ENCODE measurements at places on chromosomes 5 and 9.

GRCh38 chr5:65076251-65076869 is 307.6 kb downstream of the CWC27 start:
- peak; percentile 81 for DNase-seq

GRCh38 chr5:168696611-168697010 is 117.4 kb upstream of the PANK3 start:
- DNase-seq = no peak

DNA sequence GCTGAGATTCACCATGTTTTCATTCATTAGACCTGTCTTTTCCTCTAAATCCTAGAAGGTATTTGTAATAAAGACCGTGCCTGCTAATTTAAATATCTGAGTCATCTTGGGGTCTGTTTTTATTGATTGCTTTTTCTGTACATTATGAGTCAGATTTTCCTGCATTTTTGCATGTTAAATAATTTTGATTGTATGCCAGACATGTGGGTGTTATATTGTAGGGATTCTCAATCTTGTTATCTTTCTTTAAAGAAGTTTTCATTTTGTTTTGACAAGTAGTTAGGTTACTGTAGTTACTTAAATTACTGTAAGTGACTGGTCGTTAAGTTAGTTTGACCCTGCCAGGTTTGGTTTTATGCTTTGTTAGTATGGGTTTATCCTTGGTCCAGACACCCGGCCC is 35.1 kb downstream of the EXOSC2 start:
- no peak for DNase-seq

GRCh38 chr9:127853312-127854183 is 910 bp downstream of the ENG start:
- no peak for DNase-seq

DNA sequence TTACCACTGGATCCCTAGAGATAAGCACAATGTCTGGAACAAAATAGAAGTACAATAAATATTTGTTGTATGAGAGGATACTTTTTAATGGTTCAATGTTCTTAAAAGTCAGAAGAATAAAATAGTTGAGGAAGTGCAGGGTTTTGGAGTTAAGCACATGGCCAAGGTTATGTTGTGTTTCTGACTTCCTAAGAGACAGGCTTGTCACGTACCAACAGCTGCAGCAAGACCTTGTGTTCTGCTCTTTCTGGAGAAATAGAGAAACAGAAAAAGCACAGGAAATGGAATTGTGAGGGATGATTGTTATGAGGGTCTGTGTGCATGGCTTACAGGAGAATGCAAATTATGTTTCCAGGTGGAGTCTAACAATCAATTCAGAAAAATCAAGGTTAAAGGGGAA is 12.9 kb downstream of the CARTPT start:
- no peak for DNase-seq

GRCh38 chr9:92723299-92723625 is 41.4 kb downstream of the BICD2 start:
- no peak for DNase-seq

DNA sequence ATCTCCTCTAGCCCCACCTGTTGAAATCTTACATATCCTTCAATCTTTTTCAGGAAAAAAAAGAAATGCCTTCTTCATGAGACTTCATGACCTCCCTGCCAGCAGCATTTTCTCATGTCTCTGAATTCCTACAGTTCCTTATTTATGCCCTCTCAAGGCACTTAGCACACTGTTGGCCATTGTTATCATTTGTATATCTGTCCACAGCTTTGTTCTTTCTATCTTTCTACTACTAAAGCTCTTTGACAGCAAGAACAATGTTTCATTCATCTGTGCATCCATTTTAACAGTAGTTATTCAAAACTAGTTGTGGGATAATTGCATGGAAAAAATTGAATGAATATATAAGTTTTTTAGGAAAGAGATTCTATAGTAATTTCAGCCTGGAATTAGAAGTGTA is 20.9 kb upstream of the GZMA start:
- DNase-seq = no peak

GRCh38 chr5:61020415-61020814 is 75.4 kb downstream of the NDUFAF2 start:
- no peak for DNase-seq

- no peak for DNase-seq
These were observed 209.0 kb downstream of the CWC27 start for GRCh38 chr5:64977779-64978178.

DNA sequence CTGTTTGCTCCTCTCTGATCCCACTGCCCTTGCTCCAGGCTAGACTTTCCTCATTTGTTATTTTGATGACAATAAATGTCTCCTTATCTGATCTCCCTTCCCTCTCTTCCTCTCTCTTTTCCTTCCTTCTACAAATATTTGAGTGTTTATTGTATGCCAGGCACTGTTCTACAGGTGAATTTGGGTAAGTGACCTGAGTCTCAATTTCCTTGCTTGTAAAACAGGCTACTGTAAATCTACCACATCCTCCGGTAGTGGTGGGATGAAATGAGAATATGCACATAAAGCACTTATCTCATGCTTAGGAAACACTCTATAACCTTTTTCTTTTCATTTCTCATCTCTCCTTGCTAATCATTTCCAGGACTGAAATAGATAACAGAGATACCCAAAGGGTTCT is 86.4 kb downstream of the HMHB1 start:
- DNase-seq = no peak

GRCh38 chr5:21574961-21575360 is 1278.2 kb downstream of the CDH12 start:
- DNase-seq = no peak

GRCh38 chr9:91034976-91035824 is 233.6 kb downstream of the SYK start:
- DNase-seq = no peak

- DNase-seq = no peak
These were observed 974 bp downstream of the CCDC69 start for GRCh38 chr5:151222790-151223446.

GRCh38 chr9:79570448-79571308 is 1.1 kb upstream of the TLE4 start:
- DNase-seq = no peak

GRCh38 chr9:114386361-114386885 is 1.4 kb downstream of the AKNA start:
- no peak for DNase-seq

DNA sequence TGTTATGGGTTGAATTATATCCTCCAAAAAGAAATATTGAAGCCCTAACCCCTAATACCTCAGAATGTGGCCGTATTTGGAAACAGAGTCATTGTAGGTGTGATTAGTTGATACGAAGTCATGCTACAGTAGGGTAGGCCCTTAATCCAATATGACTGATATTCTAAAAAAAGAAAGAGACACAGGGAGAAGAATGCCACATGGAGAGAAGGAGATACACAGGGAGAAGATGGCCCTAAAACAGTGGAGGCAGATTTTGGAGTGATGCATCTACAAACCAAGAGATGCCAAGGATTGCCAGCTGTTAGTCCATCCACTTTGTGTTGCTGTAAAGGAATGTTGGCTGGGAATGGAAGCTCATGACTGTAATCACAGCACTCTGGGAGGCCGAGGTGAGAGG is 21.3 kb downstream of the ARRDC3 start:
- no peak for DNase-seq

DNA sequence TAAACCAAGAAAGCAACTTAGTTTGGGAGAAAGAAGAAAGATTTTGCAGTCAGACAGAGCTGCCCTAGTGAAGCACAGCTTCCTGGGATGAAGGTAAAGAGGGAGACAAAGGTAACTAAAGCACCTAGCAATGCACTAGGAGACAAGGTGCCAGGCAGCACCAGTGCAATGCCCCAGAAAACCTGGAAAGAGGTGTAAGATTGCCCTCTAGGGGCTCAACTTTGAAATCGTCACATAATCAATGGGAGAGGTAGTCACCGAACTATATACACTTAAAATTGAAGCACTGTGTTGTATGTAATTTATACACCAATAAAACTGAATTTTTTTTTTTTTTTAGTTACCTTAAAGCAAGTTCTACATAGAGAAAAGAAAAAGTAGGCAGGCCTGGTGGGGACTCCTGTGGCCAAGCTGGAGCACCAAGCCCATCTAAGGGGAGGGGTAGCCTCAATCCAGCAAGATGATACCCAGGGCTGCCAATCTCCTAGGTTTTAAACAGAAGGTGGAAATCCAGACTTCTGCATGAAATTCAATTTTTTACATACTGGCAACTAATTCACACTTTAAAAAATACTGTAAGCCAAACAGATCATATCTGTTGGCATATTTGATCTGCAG is 48.2 kb downstream of the CDK5RAP2 start:
- DNase-seq = peak; percentile 4

DNA sequence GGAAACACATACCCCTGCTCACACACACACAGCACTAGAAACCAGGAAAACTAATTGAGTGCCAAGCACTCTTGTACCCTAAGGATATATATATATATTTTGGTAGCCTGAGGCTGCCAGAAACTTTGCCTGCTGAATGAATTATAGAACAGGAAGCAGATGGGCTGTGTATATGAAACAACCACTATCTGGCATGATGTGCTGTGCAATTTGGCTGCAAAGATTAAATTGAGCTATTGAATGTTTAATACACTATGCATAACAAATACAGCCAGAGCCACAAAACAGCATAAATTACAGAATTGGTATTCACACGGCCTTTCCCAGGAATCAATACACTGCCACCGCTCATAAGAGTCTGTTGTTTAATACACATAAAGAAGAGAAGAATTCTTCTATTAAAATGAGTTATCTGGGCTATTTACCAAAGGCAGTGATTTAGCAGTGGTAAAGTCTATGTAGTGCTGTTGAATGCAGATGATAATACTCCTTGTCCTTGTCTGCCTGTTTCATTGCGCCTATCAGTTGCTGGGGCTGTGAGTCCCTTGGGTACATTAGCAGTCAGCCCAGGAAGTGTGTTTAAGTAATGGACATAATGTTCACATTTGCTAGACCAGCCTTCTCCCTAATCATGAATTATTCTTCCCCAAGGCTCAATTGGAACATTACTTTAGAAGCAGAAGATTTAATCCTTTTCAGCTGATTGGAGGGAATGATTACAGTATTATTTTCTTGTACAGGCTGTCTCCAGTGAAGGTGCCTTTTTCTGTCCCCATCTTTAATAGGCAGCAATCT is 294.3 kb downstream of the TLE1 start:
- no peak for DNase-seq

DNA sequence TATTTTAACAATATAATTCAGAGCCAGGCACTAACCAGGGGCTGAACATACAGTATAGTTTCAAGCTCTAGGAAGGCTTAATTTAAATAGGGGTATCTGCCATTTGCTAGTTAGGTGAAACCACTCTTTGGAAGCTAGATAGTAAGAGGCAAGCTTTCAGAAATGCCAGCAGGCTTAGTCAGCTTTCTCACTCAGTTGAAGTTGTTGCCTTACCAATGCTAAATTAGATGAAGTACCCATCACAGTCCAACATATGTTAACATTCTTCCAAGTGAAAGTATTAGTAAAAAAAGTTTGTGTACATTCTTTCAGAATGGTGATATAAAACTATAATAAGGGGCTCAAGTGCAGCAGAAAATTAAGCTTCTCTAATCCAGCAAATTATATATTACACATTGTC is 215.0 kb downstream of the CNTLN start:
- no peak for DNase-seq

- DNase-seq = no peak
These were observed 39.4 kb upstream of the TCF7 start for GRCh38 chr5:134075102-134075501.

GRCh38 chr9:2181792-2182191 is 166.6 kb downstream of the SMARCA2 start:
- DNase-seq = no peak

DNA sequence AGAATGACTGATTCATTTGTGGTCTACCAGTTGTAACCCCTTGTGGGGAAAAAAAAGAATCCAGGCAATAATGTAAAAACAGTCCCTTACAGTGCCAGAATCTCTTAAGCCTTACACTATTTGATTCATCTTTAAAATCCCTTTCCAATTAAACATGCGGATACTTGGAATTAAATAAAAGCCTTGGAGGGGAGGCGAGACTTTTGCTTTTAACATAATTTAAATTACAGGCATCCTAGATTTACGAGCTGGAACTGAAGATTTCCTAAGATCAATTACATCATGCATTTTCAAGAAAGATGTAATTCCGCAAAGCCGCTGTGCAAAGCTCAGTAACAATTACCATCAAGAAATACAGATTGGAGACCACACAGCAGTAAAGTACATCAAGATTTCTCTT is 370.2 kb downstream of the MTRR start:
- no peak for DNase-seq

GRCh38 chr5:4013106-4013898 is 417.7 kb downstream of the IRX1 start:
- DNase-seq = no peak

DNA sequence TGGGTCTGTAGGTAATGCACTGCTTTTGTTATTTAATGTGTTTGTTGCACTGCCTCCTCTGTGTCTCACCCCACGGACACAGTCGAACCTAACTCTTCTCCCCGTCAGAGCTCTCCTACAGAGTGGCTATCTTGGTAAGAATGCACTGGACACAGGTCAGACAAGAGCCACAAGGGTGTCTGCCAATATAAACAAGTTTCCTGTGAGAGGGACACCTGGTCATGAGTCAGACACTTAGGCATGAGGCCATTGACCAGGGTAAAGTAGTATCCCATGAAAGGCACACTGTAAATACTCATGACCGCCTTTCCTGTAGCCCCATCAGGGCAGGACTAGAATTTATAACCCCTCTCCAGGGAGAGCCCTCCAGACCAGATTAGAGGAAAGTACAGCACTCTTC is 115.5 kb downstream of the SLC12A2 start:
- no peak for DNase-seq

GRCh38 chr9:6777213-6777902 is 19.6 kb downstream of the KDM4C start:
- peak; percentile 83 for DNase-seq

DNA sequence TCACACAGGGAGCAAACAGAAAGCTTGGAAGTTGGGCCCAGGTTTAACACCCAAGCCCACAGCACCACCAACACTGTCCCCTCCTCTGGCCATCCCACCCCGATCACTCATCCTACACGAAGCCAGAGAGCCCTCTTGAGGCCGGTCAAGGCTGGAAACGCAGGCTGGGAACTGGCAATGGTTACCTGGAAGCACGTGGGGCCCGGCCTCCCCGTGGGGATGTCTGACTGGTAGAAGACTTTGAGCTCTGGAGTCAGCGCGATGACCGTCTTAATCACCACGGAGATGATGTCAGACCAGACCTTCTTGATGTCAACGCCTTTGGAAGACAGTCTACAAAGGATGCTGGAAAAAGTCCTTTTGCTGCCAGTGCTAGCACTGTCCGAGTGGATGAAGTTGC is 104.1 kb downstream of the TTLL11 start:
- DNase-seq = peak; percentile 14

GRCh38 chr5:55694152-55694830 is 17.8 kb downstream of the SLC38A9 start:
- peak; percentile 70 for DNase-seq

DNA sequence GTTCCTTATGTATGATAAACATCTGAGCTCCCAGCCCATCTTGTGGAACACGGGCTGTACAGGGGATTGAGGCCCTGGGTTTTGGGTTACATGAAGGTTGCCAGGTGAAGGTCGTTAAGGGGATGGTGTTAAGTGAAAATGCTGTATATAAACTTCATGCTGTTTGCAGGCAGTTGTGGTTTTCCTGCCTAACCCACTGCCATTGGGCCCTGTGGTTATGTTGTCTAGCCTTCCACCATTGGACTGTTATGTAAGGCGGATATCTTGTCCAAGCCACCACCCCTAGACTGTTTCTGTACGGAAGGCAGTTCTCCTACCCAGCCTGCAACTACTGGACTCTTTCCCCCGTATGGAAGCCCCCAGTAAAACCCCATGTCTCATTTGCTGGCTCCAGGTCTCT is 246.1 kb downstream of the KIF4B start:
- DNase-seq = no peak
